ENCODE measurements at places on chromosomes 16 and 17. TPM values are rescaled to one million over a fixed set of nuclear protein-coding genes. Genes with fewer than 3 reads are reported as not detected.
A peak's percentile ranks its signal among the peaks of the same experiment; 100 is the strongest.

- peaks cover 15% of the 10 kb centered on the region for H3K27me3 ChIP-seq
- no peak overlapping the region for H3K27ac ChIP-seq
- no peak for DNase-seq
Measured at GRCh38 chr16:27840311-27841060, 223.0 kb downstream of the GSG1L start.

- no peaks in the 10 kb centered on the region for H3K36me3 ChIP-seq
- H3K4me1 ChIP-seq, result peaks cover 2% of the 10 kb centered on the region
- no peak overlapping the region for H3K4me3 ChIP-seq
- DNase-seq, result no peak
Measured at GRCh38 chr17:69361156-69361555, 34.2 kb upstream of the ABCA5 start.

The KRT33B gene
- total RNA-seq, result not detected

DNA sequence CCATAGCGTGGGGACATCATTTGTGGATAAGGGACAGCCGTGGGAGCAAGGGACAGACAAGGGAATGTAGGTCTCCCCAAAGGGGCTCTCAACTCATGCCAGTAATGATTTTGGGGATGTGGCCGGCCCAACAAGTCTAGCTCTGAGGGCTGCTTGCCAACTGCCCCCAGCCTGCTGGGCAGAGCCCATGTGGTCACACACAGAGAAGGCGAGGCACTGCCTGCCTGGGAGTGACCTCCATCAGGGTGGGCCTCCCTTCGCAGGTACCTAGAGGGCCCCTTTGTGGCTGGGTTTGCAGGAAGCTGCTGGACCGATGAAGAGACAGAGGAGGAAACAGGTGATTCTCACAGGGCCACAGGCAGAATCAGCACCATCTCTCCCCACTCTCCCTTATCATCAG, 177.1 kb downstream of the C16orf78 start:
- no peaks in the 10 kb centered on the region for H3K36me3 ChIP-seq
- H3K27ac ChIP-seq, result no peak overlapping the region
- no peak overlapping the region for H3K4me3 ChIP-seq
- no peaks in the 10 kb centered on the region for H3K27me3 ChIP-seq
- DNase-seq, result no peak

DNA sequence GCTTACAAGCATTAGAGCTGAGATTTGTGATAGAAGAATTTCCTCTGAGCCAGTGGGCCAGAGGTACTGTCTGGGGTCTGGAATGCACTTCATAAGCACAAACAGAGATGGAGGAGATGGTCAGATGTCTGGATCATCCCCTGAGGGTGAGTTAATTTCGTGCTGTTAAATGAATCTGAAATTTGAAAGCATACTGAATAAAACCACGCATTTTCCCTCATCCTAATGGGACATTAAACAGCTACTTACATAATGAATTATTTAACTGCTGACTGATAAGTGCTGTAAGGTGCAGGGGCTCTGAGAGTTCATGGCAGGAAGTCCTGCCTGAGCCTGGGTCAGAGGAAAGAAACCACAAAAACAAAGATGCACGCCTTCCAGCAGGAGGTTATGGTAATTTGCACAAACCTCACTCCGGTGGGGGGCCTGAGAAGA, 136.3 kb upstream of the XYLT1 start:
- H3K27me3 ChIP-seq, result peaks cover 6% of the 10 kb centered on the region
- peak overlapping the region; percentile 82 for H3K27ac ChIP-seq
- no peak for DNase-seq
- H3K36me3 ChIP-seq, result peaks cover 3% of the 10 kb centered on the region
- peaks cover 26% of the 10 kb centered on the region for H3K4me1 ChIP-seq

- H3K27me3 ChIP-seq, result no peaks in the 10 kb centered on the region
- no peak for DNase-seq
- no peak overlapping the region for H3K27ac ChIP-seq
- peaks cover 3% of the 10 kb centered on the region for H3K4me1 ChIP-seq
- no peak overlapping the region for H3K4me3 ChIP-seq
Measured at GRCh38 chr17:82324566-82325285, 7.3 kb upstream of the CD7 start.

All from naive thymus-derived CD8-positive, alpha-beta T cell (primary cell).